ENCODE measurements at places on chromosomes 11 and 22. TPM values are rescaled to one million over a fixed set of nuclear protein-coding genes. Genes with fewer than 3 reads are reported as not detected.

The TMEM258 gene
- total RNA-seq, result 48.9 TPM

The SEPTIN5 gene
- total RNA-seq, result 5.5 TPM

The C22orf23 gene
- not detected for total RNA-seq

The PC gene
- 91.0 TPM for total RNA-seq

The MYOD1 gene
- not detected for total RNA-seq

The RBMXL2 gene
- total RNA-seq, result not detected

The ROBO4 gene
- total RNA-seq, result 57.6 TPM

The MCHR1 gene
- total RNA-seq, result not detected

The SUN2 gene
- 306 TPM for total RNA-seq

The KRTAP5-2 gene
- total RNA-seq, result not detected

The TUBA8 gene
- 5.2 TPM for total RNA-seq

The OR2D3 gene
- total RNA-seq, result not detected

The PHLDA2 gene
- total RNA-seq, result 3.8 TPM

The TSPAN32 gene
- total RNA-seq, result 0.19 TPM

The MS4A7 gene
- 117 TPM for total RNA-seq

The MS4A4A gene
- 123 TPM for total RNA-seq

The GAL gene
- total RNA-seq, result not detected

The TRPT1 gene
- total RNA-seq, result 56.6 TPM

The INPP5J gene
- 0.24 TPM for total RNA-seq

The JAML gene
- total RNA-seq, result 35.9 TPM

The CCDC89 gene
- 1.3 TPM for total RNA-seq

The OR52E8 gene
- total RNA-seq, result not detected

The CNGA4 gene
- not detected for total RNA-seq

The RIC3 gene
- 11.9 TPM for total RNA-seq

The OR51E2 gene
- not detected for total RNA-seq

The BAIAP2L2 gene
- 2.6 TPM for total RNA-seq

The ABTB2 gene
- 6.2 TPM for total RNA-seq

The H19 gene
- total RNA-seq, result 386 TPM

The OR5A1 gene
- total RNA-seq, result not detected

The OR51B4 gene
- total RNA-seq, result not detected

The CD44 gene
- total RNA-seq, result 199 TPM

The IPO7 gene
- total RNA-seq, result 112 TPM

The CHRDL2 gene
- not detected for total RNA-seq

The DAGLA gene
- total RNA-seq, result 4.6 TPM

The MUC6 gene
- not detected for total RNA-seq

The USH1C gene
- total RNA-seq, result 0.19 TPM

The GTSE1 gene
- total RNA-seq, result 2.5 TPM

The SLC6A5 gene
- total RNA-seq, result not detected

The GAL3ST3 gene
- total RNA-seq, result 0.19 TPM

The C22orf31 gene
- total RNA-seq, result not detected

The CDKN1C gene
- total RNA-seq, result 144 TPM

The SEC14L6 gene
- total RNA-seq, result 2.2 TPM

The TRABD gene
- total RNA-seq, result 24.0 TPM

The ANGPTL5 gene
- not detected for total RNA-seq

The NRXN2 gene
- total RNA-seq, result 2.3 TPM

The TCN2 gene
- 85.3 TPM for total RNA-seq

The PANX3 gene
- not detected for total RNA-seq

The PTPN5 gene
- 1.8 TPM for total RNA-seq

Data from omental fat pad (tissue), 4 donors.